ENCODE measurements at places on chromosomes 7 and 10.

GRCh38 chr7:70208236-70209063 lies 610.2 kb downstream of the AUTS2 start:
- no peak for DNase-seq

DNA sequence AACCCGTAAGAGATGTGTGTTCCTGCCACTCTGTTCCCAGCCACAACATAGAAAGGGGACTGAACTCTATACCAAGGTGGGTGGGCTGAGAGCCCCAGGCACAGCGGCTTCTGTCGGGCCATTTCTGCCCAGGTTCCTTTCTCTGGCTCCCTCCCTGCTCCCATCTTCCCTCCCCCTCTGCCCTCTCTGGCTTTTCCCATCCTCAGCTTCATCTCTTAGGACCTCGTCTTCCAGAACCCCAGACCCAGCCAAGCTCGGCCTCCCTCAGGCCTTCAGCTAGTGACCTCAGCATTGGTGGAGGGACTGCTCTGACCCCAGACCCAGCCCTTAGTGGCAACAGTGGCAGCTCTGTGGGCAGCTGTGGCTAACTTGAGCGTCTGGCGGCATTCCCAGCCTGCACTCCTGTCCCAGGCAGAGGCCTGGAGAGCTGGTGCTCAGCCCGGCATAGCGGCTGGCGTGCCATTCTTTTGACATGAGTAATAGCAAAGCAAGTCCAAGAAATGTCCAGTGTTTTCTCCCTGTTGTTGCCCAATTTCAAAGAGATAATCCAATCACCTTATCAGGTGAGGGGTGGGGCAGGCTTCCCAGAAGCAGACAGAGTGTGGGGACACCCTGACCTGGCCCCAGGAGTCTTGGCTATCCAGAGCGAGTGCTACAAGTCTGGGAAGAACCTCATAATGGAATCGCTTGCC lies 15.9 kb downstream of the PTPRE start:
- DNase-seq: peak; percentile 34

DNA sequence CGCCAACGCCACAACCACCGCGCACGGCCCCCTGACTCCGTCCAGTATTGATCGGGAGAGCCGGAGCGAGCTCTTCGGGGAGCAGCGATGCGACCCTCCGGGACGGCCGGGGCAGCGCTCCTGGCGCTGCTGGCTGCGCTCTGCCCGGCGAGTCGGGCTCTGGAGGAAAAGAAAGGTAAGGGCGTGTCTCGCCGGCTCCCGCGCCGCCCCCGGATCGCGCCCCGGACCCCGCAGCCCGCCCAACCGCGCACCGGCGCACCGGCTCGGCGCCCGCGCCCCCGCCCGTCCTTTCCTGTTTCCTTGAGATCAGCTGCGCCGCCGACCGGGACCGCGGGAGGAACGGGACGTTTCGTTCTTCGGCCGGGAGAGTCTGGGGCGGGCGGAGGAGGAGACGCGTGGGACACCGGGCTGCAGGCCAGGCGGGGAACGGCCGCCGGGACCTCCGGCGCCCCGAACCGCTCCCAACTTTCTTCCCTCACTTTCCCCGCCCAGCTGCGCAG lies 424 bp downstream of the EGFR start:
- DNase-seq: no peak

DNA sequence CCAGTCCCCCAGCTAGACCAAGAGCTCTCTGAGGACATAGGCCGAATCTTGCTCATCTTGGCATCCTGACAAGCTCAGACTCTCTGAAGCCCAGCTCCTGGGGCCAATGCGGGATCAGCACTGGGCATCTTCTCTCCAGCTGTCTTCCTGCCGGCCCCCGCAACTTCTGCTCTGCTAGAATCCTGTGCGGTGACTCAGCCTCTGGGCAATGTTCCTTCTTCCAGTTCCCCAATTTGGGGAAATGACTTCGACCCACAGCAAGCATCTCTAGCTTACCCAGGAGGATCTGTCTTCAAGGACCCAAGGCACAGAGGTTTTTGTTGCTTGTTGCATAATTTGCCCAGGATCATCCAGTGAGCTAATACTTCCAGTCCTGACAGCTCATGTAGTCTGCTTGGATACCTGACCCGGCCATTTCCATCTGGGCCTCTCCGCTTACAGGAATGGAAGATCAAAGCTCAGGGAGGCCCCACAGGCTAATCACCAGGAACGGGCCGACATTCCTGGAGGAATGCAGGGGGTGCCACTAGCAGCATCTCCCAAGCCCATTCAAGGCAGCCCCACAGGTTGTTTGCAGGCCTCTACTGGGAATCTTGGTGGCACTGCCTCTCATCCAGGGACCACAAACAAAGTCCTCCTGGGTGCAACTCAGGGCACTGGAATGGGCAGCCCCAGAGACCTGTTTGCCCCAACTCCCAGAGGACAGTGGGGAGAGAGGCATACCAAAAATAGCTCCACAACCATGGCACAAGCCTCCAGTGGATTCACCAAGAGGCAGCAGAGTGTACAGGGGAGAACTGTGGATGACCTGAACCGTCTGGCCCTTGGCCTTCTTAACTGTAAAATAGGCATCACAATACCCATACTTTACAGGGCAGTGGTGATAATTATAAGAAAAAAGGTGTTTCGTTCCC lies 151.9 kb downstream of the NEURL1 start:
- peak; percentile 89 for DNase-seq

DNA sequence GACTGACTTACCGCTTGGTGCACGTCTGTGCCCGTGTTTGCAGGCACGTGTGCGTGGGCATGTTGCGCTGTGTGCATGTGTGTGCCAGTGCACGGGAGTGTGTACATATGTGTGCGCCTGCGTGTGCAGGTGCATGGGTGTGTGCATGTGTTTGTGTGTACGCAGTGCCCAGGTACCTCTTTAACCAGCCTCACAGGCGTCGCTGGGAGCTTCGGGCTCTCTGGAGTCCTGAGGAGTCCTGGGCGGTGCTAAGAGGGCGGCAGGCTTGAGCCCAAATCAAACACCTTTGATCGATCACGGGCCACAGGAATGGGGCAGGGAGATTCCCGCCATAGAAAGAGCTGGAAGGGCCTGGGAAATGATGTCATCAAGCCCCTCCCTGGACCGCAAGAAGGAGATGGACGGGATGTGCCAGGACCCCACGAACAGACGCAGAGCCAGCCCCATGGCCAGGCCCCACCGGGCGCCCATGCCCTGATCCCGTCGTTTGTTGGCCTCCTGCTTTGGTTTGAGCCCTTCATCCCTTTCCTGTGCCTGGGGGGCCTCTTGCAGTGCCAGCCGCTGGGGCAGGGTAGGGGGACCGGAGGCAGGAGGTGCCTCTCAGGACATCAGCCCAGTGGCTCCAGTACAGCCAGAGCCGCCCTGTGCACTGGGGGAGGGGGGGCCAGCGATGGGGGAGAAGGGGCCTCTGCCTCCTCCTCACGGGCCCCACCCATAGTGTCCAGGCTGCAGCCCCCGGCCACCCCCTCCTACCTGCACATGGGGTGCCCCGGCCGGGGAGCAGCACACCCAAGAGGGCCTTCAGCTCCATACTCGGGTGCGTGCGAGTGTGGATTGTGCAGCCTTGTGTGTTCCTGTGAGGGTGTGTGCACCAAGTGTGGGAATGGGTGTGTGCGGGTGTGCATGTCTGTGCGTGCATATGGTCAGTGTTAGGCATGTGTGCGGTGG lies 5.8 kb downstream of the KNDC1 start:
- no peak for DNase-seq

GRCh38 chr7:107057474-107057833 lies 12.9 kb downstream of the PRKAR2B start:
- DNase-seq: no peak

GRCh38 chr10:102146971-102147428 lies 5.2 kb upstream of the NOLC1 start:
- DNase-seq: no peak

DNA sequence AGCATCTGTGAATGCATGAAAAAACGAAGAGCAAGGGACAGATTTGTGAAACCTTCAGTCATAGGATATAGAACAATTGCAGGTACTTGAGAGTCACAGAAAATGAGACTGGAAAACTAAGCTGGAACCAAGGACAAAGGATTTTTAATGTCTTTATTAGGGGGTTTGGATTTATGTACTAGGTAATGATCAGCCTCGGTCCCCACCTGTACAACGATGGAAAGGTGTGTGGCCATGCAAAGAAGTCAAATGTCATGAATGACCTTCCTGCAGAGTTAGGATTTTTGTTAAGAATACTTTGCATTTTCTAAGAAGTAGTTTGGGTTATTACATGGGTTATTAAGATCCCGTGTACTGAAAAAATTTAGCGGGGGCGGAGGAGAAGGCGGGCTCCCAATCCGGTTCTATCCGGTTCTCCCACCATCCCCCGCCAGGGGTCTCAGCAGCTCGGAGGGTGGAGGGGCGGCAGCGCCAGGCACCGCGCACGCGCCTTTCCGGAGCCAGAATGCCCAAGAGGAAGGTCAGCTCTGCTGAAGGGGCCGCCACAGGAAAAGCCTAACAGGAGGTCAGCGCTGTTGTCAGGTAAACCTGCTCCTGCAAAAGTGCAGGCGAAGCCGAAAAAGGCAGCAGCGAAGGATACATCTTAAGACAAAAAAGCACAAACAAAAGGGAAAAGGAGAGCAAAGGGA lies 327.5 kb upstream of the PLXDC2 start:
- DNase-seq: peak; percentile 8

GRCh38 chr10:131650169-131650705 lies 250.6 kb upstream of the PPP2R2D start:
- no peak for DNase-seq

DNA sequence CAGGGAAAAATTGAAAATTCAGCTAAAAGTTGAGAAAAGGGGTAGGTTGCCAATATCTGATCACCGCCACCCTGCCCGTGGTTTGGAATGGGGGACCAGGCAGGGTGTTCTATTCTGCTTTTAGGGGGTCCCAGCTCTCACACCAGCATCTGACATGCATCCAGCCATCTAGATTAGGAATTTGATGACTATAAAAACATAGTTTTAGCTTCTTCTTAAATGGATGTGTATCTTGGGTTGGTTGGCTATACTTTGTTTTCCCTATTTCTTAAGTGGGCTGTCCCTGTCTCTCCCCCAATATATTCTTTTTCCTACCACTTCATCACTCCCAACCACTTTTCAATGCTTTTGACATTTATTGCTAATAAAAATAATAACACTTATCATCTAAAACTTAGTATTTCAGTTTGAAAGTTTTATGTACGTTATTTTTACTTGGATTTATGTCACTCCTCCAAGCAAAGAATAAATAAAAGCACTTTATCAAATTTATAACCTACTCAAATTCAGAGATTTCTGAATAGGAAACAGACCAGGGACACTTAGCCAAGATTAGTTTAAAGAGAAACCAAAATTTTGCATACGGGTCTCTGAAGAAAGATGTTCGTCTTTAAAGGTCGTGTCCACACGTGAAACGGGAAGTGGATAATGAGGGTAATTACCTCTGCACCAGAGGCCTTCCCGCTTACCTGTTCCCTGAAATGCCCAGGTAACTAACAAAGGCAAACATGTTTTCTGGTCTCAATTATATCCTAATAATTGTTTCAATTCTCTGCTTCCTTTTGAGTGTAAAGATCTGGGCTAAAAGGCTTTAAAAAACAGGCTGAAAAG lies 233.2 kb upstream of the AUTS2 start:
- DNase-seq: no peak

DNA sequence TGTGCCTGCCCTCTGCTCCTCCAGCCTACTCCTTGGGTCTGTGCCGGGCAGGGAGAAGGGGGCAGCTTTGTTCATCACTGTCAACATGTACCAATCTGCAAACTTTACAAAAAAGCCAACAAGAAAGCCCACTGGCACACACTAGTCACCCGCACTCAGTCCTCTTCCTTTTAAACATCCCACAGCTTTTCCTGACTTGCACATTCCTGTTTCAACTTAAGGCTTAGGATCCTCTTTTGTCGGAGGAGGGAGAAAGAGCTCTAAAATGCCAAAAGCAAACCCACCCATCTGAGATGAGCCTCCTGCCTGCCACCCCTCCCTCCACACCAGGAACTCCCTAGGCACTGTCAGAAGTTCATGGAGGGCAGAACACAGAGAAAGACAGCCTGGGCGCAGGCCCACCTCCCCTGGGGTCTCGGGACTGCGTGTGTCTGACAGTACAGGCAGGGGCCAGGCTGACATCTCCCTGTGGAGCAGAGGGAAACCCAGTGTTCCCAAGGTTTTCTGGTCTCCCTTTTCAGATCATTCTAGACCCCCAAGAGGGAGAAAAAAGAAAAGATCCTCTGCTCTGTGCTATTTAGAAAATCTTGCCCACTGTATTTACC lies 5.4 kb downstream of the PDIA4 start:
- DNase-seq: no peak

DNA sequence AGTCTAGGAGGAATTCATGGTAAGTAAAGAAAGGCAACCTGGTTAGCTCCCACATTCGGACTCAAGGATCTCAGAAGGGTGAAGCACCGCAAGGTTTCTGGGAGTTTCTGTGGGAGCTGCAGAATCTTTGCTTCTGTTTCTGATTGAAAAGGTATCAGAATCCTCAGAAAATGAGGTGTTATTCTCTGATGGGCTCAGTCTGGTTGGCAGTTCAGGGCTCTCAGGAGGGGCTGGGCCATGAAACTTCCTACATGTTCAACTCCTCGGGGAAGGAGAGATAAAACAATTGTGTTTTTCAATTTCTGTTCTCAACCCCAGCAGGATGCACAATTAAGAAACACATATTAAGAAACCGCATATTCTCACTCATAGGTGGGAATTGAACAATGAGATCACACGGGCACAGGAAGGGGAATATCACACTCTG lies 9.1 kb downstream of the OR2A7 start:
- no peak for DNase-seq

DNA sequence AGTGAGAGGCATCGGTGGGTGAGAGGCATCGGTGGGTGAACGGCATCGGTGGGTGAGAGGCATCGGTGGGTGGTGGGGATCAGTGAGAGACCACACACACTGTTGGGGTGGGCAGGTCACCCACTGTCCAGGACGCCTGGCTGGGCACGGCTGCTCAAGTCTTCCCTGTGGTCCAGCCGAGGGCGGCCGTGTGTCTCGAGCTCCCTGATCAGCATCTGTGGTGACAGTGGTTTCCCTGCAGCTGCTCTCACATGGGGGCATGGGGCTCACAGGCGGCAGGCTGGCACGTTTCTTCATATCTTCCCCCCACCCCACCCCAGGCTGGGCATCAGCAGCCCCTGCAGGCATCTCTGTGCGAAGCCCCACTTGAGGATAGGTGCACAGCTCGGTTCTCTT lies 78.2 kb downstream of the NKX6-2 start:
- DNase-seq: no peak

- no peak for DNase-seq
These were observed 152.5 kb upstream of the ZNF32 start for GRCh38 chr10:43801140-43801539.

GRCh38 chr10:21510241-21511094 lies 15.0 kb downstream of the SKIDA1 start:
- DNase-seq: no peak

Data from fibroblast of the conjunctiva (primary cell).